ENCODE measurements at places on chromosomes 2 and 18. TPM values are rescaled to one million over a fixed set of nuclear protein-coding genes. Genes with fewer than 3 reads are reported as not detected.

The GALNT14 gene
- total RNA-seq: not detected

The COL4A4 gene
- total RNA-seq: 0.36 TPM

The GNLY gene
- total RNA-seq: not detected

The RGPD4 gene
- not detected for total RNA-seq

GRCh38 chr2:241514986-241515737 is 6.8 kb upstream of the STK25 start:
- DNase-seq: peak; percentile 61
- H3K27ac ChIP-seq: peak overlapping the region; percentile 2
- H3K4me1 ChIP-seq: peaks cover 13% of the 10 kb centered on the region
- no peaks in the 10 kb centered on the region for H3K36me3 ChIP-seq
- peaks cover 10% of the 10 kb centered on the region for H3K27me3 ChIP-seq
- no peak overlapping the region for H3K4me3 ChIP-seq

DNA sequence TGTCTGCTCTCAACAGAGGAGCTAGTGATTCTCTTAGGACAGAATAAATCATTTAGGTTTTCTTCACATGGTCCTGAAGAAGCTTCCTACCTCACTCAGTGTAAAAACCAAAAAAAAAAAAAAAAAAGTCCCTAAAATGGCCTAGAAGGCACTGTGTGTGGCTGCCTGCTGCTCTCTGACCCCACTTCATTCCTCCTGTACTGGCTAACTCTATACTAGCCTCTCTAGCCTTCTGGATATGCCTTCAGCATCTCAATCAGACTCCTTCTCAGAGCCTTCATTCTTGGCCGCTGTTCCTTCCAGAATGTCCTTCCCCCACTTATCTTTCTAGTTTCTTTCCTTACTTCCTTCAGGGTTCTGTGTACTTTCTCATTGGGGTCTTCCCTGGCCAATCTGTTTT is 82.1 kb downstream of the CERS6 start:
- H3K27ac ChIP-seq: no peak overlapping the region
- no peaks in the 10 kb centered on the region for H3K36me3 ChIP-seq
- peaks cover 5% of the 10 kb centered on the region for H3K4me1 ChIP-seq
- H3K27me3 ChIP-seq: no peaks in the 10 kb centered on the region

DNA sequence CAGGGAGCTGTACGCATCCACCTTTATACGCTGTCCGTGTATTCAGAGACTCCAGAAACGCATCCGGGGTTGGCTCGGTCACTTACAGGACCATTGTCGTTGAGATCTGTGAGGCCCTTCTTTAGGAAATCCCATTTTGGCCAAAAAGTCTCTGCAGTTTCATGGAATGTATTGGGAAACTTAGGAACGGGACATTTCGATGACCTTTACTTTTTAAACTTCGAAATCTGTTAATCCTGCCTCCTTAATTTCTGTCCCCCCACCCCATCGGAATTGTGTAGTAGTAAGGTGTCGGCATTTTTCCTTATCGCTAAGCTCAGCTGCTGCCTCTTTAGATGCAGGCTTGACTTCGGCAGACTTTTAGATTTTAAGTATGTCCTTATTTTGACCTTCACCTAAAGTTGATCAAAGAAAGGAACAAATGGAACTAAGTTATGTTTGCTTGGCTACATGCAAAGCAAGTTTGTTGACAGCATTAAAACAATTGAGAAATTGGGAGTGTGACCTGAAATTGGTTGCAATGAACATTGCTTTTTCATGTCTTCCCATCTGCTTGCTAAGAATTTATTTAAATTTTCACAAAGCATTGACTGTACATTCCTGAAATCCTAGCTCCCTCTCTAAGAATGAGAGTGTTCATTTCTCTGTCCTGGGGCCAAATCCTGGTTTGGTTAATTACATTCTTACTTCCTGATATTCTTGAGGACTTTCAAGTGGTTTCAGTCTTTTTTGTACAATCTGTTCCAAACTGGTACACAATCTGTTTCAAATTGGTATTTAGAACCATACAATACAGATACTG is 884 bp upstream of the RAPH1 start:
- H3K27ac ChIP-seq: peak overlapping the region; percentile 90
- DNase-seq: peak; percentile 89
- H3K27me3 ChIP-seq: no peaks in the 10 kb centered on the region
- peaks cover 2% of the 10 kb centered on the region for H3K36me3 ChIP-seq
- peaks cover 7% of the 10 kb centered on the region for H3K4me1 ChIP-seq

DNA sequence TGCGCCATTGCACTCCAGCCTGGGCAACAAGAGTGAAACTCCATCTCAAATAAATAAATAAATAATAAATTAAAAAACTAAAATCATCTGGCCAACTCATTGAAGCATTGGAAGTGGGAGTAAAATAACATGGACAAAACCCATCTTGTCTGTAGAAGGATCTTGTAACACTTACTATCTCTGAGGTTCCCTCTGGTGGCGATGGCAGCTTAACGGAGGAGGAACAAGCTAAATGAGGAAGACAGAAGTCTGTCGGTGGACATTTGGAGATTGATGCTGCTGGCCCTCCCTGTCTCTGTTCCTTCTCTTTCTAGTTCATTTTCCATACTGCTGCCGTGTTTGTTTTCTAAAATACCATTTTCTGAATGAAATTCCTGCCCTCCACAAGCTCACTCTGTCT is 43.4 kb downstream of the ZCCHC2 start:
- no peaks in the 10 kb centered on the region for H3K27me3 ChIP-seq
- no peak overlapping the region for H3K4me3 ChIP-seq
- H3K27ac ChIP-seq: no peak overlapping the region

GRCh38 chr2:46778511-46778910 is 137.1 kb downstream of the MCFD2 start:
- no peaks in the 10 kb centered on the region for H3K36me3 ChIP-seq
- no peaks in the 10 kb centered on the region for H3K27me3 ChIP-seq
- peak overlapping the region; percentile 33 for H3K27ac ChIP-seq
- no peak for DNase-seq
- H3K4me3 ChIP-seq: no peak overlapping the region
- peaks cover 50% of the 10 kb centered on the region for H3K4me1 ChIP-seq

DNA sequence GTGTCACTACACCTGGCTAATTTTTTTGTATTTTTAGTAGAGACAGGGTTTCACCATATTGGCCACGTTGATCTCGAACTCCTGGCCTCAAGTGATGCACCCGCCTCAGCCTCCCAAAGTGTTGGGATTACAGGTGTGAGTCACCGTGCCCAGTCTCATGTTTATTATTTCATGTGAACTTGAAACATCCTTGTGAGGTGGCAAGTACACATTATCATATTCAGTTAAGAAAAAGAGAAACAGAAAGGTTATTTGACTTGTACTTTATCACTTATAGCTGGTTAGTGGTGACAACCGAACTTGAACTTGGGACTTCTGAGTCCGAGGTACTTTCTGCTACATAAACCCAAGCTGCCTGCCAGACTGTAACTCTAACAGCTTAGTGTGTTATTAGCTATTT is 24.4 kb downstream of the ABHD3 start:
- DNase-seq: no peak
- peaks cover 4% of the 10 kb centered on the region for H3K4me1 ChIP-seq
- no peak overlapping the region for H3K4me3 ChIP-seq

DNA sequence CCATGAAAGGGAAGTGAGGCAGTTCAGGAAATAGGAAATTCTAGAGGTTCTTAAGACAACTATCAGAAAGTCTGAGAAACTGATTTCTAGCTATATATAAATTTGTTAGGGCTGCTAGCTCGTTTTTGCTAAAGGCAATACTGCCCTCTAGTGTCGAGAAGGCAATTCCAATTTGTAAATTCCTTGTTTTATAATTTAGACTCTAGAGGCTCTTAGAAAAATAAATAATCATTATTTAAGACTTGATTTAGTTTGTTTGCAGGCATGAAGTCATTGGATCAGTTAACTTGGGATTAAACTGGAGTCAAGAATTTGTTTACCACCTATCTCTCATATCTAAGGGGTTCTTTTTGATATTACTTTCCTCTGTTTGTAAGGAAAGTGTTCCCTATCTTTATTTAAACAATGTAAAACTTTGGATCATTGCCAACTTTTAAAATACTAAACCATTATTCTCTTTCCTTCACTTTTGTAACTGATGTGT is 66.2 kb downstream of the ACVR2A start:
- no peak for DNase-seq
- H3K4me3 ChIP-seq: no peak overlapping the region
- no peaks in the 10 kb centered on the region for H3K27me3 ChIP-seq
- peaks cover 3% of the 10 kb centered on the region for H3K36me3 ChIP-seq

- H3K27me3 ChIP-seq: no peaks in the 10 kb centered on the region
- no peaks in the 10 kb centered on the region for H3K36me3 ChIP-seq
- no peaks in the 10 kb centered on the region for H3K4me1 ChIP-seq
- no peak overlapping the region for H3K27ac ChIP-seq
- no peak overlapping the region for H3K4me3 ChIP-seq
Observed at GRCh38 chr18:47067648-47068047, 32.2 kb upstream of the ELOA2 start.

GRCh38 chr18:55296778-55297177 is 291.2 kb downstream of the TCF4 start:
- H3K27ac ChIP-seq: no peak overlapping the region
- no peaks in the 10 kb centered on the region for H3K36me3 ChIP-seq
- DNase-seq: no peak
- peaks cover 4% of the 10 kb centered on the region for H3K4me1 ChIP-seq

DNA sequence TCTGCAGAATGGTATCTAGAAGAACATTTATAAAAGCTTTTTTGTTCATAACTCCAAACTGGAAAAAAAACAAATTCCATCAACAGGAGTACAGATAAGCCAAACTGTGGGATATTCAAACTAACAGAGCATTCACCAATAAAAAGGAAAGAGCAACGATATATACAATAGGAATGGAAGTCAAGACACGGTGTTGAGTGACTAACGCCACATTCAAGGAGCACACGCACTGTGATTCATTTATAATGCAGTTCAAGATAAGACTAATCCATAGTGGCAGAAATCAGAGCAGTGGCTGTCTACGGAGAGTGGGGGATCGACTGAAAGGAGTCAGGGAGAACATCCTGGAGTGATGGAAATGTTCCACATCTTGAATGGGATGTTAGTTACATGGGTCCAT is 70.7 kb downstream of the CABYR start:
- H3K4me1 ChIP-seq: peaks cover 8% of the 10 kb centered on the region
- DNase-seq: no peak
- no peak overlapping the region for H3K27ac ChIP-seq
- no peak overlapping the region for H3K4me3 ChIP-seq

DNA sequence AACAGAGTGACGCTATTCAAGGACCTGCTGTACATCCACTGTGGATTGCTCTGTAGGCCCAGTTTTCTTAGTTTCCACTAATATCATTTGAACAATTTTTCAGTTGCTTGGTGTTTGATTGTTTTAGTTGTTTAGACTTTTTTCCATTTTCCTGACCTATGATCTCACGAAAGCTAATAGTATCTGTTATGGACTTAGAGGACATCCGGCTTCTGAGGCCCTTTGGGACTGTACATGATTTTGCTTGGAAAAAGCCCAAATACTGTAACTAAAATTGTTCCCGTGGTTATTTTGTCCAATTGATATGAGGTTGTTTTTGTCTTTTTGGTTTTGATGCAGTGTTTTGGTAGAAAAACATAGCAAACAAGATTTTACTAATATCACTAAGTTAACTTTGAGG is 174.6 kb downstream of the PLCL1 start:
- no peaks in the 10 kb centered on the region for H3K36me3 ChIP-seq
- H3K4me3 ChIP-seq: no peak overlapping the region
- DNase-seq: no peak
- H3K27me3 ChIP-seq: no peaks in the 10 kb centered on the region

DNA sequence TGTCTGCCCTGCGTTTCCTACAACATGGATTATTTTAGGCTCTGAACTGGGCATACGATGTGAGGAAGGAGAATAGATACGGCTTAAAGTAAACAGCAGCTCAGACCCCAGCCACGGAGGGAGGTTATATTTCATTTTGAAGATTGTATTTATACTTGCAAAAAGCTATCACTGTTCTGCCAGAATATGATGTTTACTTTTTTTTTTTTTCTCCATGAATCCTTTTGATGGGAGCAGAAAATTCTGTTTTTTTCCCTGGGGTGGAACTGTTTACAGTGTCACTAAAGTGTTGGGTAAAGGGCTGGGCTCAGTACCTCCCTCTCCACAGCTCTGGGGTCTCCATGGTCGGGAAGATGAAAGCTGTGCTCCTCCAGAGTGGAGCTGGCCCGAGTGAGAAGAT is 13.1 kb downstream of the PCARE start:
- no peak overlapping the region for H3K4me3 ChIP-seq
- no peak overlapping the region for H3K27ac ChIP-seq
- no peak for DNase-seq

- peaks cover 10% of the 10 kb centered on the region for H3K4me1 ChIP-seq
- peak overlapping the region; percentile 78 for H3K4me3 ChIP-seq
- no peaks in the 10 kb centered on the region for H3K27me3 ChIP-seq
- no peak overlapping the region for H3K27ac ChIP-seq
Observed at GRCh38 chr2:240998995-240999791, 775 bp downstream of the SNED1 start.

GRCh38 chr2:174634130-174635014 is 36.8 kb upstream of the WIPF1 start:
- H3K27ac ChIP-seq: peak overlapping the region; percentile 83
- no peaks in the 10 kb centered on the region for H3K27me3 ChIP-seq
- H3K4me1 ChIP-seq: peaks cover 66% of the 10 kb centered on the region
- H3K36me3 ChIP-seq: peaks cover 3% of the 10 kb centered on the region

- no peak overlapping the region for H3K27ac ChIP-seq
- H3K4me1 ChIP-seq: peaks cover 24% of the 10 kb centered on the region
- DNase-seq: no peak
- no peaks in the 10 kb centered on the region for H3K36me3 ChIP-seq
- no peak overlapping the region for H3K4me3 ChIP-seq
Observed at GRCh38 chr2:163351143-163351542, 384.7 kb downstream of the FIGN start.

GRCh38 chr2:61710711-61711110 is 143.1 kb downstream of the FAM161A start:
- DNase-seq: no peak
- no peaks in the 10 kb centered on the region for H3K27me3 ChIP-seq
- H3K27ac ChIP-seq: no peak overlapping the region

GRCh38 chr2:24410976-24411375 is 50.6 kb upstream of the ITSN2 start:
- H3K36me3 ChIP-seq: no peaks in the 10 kb centered on the region
- H3K4me3 ChIP-seq: no peak overlapping the region
- no peak for DNase-seq
- H3K27ac ChIP-seq: no peak overlapping the region
- no peaks in the 10 kb centered on the region for H3K4me1 ChIP-seq

GRCh38 chr18:8478968-8479370 is 130.3 kb upstream of the RAB12 start:
- H3K27me3 ChIP-seq: peaks cover 29% of the 10 kb centered on the region
- H3K4me3 ChIP-seq: no peak overlapping the region
- H3K27ac ChIP-seq: no peak overlapping the region
- H3K36me3 ChIP-seq: no peaks in the 10 kb centered on the region
- H3K4me1 ChIP-seq: no peaks in the 10 kb centered on the region

- H3K27me3 ChIP-seq: no peaks in the 10 kb centered on the region
- no peak overlapping the region for H3K4me3 ChIP-seq
- H3K36me3 ChIP-seq: peaks cover 6% of the 10 kb centered on the region
- DNase-seq: no peak
Observed at GRCh38 chr18:48581941-48582340, 43.1 kb downstream of the CTIF start.

- H3K36me3 ChIP-seq: peaks cover 10% of the 10 kb centered on the region
- H3K27me3 ChIP-seq: no peaks in the 10 kb centered on the region
- peaks cover 7% of the 10 kb centered on the region for H3K4me1 ChIP-seq
Observed at GRCh38 chr2:168155680-168156079, 91.7 kb downstream of the STK39 start.

All from osteoblast (primary cell).